RWPE2 (cell line): ENCODE measurements at places on chromosomes 3 and 15.

DNA sequence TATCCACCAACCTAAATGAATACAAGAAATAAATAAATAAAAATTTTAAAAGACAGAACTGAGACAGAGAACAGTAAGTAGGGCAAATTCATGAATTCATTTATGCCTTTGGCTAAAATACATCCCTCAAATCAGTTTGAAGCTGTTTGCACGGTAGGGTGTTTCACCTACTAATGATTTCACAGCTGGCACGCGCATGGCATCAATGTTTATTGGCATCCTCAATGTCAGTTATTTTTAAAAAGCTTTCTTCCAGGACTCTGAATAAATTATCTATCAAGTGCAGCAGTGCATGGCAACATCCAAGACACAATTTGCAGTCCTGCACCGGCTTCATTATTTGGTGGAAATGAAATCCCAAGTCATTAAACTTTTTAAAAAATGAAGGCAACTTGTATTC is 985.2 kb upstream of the ROBO1 start:
- peaks cover 3% of the 10 kb centered on the region for H3K27me3 ChIP-seq
- no peak for DNase-seq
- H3K36me3 ChIP-seq: no peaks in the 10 kb centered on the region

DNA sequence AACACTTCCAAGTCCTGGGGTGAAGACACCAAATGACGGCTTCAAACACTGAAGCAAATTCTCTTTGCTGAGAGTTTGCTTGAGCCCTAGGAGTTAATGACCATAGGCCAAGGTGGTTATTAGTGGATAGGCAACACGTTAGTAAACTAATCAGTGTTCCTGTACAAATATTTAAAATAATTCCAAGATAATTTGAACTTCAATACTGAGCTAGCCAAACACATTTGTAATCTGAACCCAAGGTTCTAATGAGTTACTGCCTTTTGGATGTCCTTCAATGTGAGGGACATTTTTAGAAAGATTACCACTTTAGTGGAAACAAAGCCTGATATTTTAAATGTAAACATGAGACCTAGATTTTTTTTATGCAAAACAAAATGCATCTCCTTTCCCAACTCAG is 94.6 kb downstream of the THRB start:
- no peak overlapping the region for H3K27ac ChIP-seq
- no peak for DNase-seq
- no peaks in the 10 kb centered on the region for H3K36me3 ChIP-seq
- no peaks in the 10 kb centered on the region for H3K27me3 ChIP-seq

- H3K27ac ChIP-seq: no peak overlapping the region
- no peaks in the 10 kb centered on the region for H3K4me1 ChIP-seq
- DNase-seq: no peak
- H3K4me3 ChIP-seq: no peak overlapping the region
- H3K27me3 ChIP-seq: peaks cover 7% of the 10 kb centered on the region
Observed at GRCh38 chr15:33547876-33548275, 237.1 kb downstream of the RYR3 start.

- no peaks in the 10 kb centered on the region for H3K36me3 ChIP-seq
- no peak overlapping the region for H3K27ac ChIP-seq
- H3K4me3 ChIP-seq: no peak overlapping the region
Observed at GRCh38 chr15:76642671-76643070, 262.5 kb downstream of the SCAPER start.

- no peaks in the 10 kb centered on the region for H3K4me1 ChIP-seq
- H3K27me3 ChIP-seq: no peaks in the 10 kb centered on the region
- H3K4me3 ChIP-seq: no peak overlapping the region
- H3K36me3 ChIP-seq: no peaks in the 10 kb centered on the region
- no peak overlapping the region for H3K27ac ChIP-seq
- DNase-seq: no peak
Observed at GRCh38 chr3:157713101-157713500, 209.9 kb upstream of the VEPH1 start.

DNA sequence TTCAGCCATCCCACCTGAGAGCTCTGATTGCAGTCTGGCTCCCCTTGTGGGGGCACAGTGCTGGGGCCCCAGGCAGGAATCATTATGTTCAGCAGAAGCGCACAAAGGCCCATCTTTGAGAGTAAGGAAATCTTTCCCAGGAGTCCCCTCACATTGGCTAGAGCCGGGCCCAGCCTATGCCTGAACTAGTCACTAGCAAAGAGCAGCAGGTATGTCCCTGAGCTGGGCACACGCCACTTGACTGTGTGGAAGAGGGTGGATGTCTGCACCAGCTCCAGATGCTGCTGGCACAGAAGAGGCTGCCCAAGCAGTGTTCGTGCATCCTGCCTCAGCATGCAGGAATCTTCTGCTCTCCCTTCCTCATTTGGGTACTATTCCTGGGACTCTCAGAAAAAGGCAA is 26.3 kb downstream of the NR1I2 start:
- H3K27me3 ChIP-seq: no peaks in the 10 kb centered on the region
- H3K36me3 ChIP-seq: no peaks in the 10 kb centered on the region
- H3K27ac ChIP-seq: no peak overlapping the region
- no peak for DNase-seq
- H3K4me1 ChIP-seq: no peaks in the 10 kb centered on the region
- no peak overlapping the region for H3K4me3 ChIP-seq

DNA sequence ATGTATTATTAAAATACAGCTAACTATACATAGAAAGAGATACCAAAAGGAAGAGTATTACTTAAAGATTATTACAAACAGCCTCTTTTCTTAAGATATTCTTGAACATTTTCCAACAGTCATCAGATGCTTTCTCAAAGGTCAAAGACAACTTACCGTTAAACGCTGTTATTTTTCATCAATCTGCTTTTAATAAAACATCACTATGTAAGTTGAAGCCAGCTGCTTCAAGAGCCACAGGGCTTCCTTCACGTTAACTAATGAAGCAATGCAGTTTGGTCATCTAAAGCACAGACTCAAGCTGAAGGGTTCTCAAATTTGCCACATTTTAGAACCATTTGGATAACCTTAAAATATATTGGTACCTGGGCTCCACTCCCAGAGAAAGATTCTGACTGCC is 578.8 kb downstream of the ROBO2 start:
- DNase-seq: no peak
- no peaks in the 10 kb centered on the region for H3K4me1 ChIP-seq
- no peaks in the 10 kb centered on the region for H3K27me3 ChIP-seq
- no peak overlapping the region for H3K4me3 ChIP-seq
- no peak overlapping the region for H3K27ac ChIP-seq

DNA sequence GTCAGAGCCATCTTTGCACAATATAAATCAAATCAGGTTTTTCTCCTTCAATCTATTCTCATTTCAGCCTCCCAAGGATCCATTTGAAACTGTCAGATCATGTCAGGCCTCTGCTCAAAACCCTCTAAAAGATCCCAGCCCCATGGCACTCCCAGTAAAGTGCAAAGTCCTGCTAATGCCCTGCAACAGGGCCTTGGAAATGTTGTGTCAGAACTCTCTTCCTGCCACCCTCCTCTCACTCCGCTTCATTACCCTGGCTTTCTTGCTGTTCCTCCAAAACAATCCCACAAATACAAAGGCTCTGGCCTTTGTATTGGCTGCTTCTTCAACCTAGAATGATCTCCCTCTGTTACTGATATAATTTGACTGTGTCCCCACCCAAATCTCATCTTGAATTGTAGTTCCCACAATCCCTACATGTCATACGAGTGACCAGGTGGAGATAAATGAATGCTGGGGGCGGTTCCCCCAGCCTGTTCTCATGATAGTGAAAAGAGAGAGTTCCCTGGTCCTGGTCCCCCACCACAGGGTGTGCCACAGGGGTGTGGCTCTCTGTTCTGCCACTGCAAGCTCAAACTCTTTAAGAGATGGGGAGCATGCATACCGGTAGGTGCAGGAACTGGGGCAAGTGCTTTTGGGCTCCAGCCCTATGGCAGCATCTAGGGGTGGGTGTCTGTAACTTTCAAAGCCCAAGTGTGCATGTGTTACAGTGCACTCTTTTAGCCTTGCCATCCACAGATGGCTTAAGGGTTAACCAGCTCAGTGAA is 22.9 kb upstream of the TRA2B start:
- H3K4me3 ChIP-seq: no peak overlapping the region
- DNase-seq: no peak
- no peaks in the 10 kb centered on the region for H3K36me3 ChIP-seq
- H3K4me1 ChIP-seq: no peaks in the 10 kb centered on the region

DNA sequence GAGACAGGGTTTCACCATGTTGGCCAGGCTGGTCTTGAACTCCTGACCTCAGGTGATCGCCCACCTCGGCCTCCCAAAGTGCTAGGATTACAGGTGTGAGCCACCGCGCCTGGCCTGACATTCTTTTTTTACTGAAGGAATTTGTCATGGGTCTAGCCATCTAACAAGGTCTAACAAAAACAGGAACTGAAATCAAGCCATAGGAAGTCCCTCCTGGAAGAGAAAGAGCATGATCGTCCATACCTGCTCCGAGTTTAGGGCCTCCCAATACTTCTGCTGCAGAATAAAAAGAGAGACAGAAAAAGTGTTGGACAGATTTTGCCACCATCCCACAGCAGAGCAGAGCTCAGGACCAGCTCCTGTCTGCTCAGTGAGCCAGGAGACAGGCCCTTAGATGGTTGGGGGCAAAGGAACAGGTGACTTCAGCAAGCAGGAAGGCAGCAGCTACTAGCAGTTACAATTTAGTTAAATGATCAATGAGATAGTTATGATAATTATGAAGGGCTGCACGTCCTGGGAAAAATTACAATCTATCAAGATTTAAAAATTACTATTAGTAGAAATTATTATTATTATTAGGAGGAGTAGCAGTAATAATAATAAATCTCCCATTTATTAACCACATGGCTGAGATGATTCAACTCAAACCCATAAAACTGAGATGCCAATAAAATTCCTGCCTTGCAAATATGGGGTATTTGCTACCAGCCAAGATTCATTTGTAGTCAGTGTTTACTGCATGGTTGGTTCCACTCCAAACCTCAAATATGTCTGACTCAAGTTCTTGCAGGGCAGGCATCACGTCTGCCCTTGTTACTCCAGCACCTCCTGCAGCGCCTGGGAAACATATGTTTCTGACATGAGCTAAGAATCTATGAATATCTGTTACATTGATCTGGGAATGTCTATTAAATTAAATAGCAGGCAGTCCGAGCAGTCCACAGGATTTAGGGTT is 40.1 kb downstream of the TMEM44 start:
- peak; percentile 85 for DNase-seq
- H3K27ac ChIP-seq: peak overlapping the region; percentile 65
- no peaks in the 10 kb centered on the region for H3K36me3 ChIP-seq
- peaks cover 22% of the 10 kb centered on the region for H3K4me1 ChIP-seq
- H3K27me3 ChIP-seq: no peaks in the 10 kb centered on the region
